ENCODE measurements at places on chromosomes 16 and 17.

DNA sequence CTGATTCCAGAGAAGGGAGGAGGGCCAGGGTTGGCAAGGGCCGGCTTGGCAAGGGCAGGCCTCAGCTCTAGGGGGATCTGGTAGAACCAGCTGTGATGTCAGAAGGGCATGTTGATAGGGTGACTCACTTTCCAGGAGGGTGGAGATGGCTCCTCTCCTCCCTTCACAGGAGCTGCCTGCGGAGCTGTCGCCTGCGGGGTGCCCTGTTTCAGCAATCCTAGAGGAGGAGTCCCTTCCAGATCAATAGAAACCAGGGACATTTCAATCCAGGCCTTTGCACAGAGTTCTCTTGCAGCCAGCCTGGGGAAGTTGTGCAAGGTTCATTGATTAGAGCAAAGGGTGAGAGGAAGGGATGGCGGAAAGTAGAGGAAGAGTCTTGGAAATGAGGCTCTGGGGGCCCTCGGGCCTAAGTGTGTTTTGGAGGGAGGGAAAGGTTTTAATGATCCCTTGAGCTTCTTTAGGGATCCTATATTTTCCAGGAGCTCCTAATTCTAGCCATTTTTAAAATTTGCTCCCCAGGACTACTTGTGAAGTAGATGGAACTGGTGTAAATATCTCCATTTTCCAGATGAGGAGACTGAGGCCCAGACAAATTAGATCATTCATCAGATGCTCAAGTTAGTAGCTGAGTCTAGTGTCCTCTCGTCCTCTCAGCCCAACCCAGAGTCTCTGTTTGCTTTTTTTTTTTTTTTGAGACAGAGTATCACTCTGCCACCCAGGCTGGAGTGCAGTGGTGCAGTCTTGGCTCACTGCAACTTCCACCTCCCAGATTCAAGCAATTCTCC, 24.8 kb upstream of the CSNK2A2 start:
- no peak for DNase-seq

DNA sequence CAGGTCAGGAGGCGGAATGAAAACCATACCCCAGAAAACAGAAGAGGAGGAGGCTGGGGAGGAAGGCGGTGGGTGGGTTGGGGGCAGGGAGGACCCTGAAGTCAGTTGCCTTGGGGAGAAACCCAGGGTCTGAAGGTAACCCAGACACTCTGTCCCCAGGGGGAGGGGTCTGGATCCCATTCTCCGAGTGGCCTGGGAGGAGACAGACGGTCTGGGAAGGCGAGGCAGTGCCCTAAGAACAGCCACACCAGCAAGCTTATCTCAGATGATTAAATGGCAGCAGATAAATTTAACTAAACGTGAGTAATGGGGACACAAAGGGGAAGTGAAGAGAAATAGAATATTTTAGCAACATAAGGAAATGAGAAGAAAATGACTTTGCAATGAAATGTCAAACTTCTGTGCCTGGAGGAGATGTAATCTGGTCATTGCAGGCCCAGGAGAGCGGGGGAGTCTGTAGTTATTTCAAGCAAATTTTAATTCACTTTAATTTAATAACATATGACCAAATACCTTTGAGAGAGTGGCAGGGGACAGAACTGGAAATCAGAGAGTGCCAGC, 21.4 kb upstream of the ZFP90 start:
- no peak for DNase-seq

DNA sequence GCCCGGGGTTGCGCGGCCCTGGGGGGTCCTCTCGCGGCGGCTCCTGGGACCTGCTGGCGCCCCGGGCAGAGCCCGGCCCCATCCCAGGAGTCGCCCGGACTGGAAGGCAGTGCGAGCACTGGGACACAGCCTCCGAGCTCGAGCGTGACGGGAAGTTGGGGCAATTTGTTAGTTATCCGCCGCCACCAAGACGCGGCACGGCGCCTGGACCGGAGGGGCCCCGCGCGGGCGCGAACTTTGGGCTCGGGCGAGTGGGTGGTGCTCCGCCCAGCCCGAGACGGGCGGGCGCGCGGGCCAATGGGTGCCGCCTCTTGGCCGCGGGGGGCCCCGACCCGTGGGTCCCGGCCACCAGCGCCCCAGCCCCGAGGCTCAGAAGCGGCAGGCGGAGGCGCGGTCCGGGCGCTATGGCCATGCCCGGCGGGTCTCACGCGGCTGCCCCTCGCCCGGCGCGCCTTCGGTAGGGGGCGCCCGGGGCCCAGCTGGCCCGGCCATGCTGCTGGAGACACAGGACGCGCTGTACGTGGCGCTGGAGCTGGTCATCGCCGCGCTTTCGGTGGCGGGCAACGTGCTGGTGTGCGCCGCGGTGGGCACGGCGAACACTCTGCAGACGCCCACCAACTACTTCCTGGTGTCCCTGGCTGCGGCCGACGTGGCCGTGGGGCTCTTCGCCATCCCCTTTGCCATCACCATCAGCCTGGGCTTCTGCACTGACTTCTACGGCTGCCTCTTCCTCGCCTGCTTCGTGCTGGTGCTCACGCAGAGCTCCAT, at the start of gene ADORA2B:
Gene ADORA2B, plus strand, starts transcription at position 372 of the 768 bp plus-strand sequence. Its CDS starts 119 bp downstream, at position 491.
- no peak for DNase-seq

DNA sequence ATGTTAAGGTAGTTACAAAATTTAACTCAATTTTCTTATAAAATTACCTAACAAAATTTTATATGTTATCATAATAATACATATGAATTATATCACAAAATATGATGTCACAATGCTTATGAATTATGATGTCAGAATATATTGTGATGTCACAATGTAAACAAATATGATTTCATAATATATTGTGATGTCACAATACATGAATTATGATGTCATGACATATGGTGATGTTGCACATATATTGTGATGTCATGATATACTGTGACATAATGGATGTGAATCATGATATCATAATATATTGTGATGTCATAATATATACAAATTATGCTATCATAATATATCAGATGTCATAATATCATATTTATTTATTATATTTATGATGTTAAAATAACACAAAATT, 1879.9 kb downstream of the TP53TG3F start:
- no peak for DNase-seq

GRCh38 chr17:49201481-49201927, 8.9 kb downstream of the GNGT2 start:
- no peak for DNase-seq

DNA sequence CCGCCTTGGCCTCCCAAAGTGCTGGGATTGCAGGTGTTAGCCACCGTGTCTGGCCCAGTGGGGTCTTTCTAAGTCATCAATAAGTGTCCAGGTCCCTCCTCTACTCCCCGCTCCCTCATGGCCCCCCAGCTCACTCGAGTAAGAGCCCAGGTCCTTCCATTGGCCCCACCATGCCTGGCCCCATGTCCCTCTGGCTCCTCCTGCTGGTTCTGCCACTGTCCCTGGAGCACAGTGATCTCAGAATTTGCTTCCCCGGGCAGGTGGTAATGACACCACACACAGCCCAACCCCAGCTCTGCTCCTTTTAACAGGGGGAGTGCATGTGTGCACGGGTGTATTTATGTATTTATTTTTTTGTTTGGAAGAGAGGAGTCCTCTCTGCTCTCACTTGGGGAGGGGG, 19.6 kb downstream of the MGAT5B start:
- no peak for DNase-seq

DNA sequence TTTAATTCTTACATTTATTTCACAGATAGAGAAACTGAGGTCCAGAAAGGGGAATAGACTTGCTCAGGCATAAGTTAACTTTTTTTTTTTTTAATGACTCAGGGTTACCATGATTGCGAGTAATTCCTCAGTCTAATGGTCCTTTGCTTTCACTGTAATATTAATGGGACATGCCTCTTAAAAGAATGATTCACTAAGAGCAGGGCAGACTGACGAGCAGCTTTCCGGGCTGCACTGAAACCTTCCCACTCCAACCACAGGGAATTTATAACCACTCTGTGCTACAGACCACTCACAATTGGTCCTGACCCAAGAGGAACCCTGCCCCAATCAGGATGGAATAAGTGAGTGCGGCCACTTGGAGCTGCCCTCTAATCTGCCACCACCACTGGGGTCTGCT, 5.7 kb downstream of the HOXB2 start:
- peak; percentile 87 for DNase-seq

- DNase-seq: no peak
These were observed 5.3 kb downstream of the BEAN1 start for GRCh38 chr16:66432429-66432828.

DNA sequence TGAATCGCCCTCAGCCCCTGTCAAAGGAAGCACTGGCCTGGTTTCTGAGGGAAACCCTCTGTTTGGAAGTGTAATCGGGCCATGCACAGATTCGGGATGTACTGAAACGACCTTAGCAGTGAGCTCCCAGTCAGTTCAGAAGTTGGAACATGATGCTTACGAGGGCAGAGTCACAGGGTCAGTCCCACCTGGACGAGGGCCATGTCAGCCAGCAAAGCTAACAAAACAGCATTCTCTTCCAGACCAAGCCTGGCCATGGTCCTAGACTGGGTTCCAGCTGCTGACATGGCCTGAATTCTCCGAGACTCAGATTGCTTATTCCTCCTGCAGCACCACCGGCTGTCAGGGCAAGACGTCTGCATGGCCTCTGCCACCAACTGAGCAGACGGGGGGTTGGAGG, 192.2 kb upstream of the WSCD1 start:
- DNase-seq: no peak

- no peak for DNase-seq
These were observed 8.5 kb downstream of the ALDH3A2 start for GRCh38 chr17:19656851-19657581.

DNA sequence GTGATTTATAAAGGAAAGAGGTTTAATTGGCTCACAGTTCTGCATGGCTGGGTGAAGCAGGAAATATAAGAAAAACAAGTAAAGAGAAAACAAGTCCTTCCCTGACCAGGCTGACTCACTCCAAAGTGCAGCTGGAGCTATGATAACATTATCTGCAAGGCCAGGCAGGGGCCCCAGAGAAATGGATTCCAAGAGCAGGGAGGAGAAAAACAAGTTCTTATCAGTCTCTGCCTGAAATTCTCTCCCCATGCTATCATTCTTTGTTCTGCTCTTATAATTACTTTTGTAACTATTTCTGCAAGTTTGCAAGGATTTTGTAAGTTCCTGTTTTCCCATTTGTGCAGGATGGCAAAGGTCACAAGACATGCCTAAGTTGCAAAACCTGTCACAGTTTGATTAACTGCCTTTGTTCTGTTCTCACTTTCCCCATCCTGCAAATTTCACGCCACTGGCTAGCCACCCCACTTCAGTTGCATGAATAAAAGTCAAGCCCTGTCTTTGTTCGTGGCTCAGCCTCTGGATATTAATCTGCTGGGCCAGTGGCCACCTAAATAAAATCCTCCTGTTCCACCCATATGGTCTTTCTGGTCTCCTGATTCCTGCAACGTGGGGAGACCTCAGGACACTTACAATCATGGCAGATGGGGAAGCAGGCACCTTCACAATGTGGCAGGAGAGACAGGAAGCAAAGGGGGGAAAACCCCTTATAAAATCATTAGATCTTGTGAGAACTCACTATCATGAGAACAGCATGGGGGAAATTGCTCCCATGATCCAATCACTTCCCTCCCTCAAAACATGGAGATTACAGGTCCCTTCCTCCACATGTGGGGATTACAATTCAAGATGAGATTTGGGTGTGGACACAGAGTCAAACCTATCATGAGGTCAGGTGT, 13.1 kb downstream of the ABCA9 start:
- DNase-seq: peak; percentile 69

GRCh38 chr17:71157297-71157696, 963.5 kb upstream of the SOX9 start:
- DNase-seq: no peak

DNA sequence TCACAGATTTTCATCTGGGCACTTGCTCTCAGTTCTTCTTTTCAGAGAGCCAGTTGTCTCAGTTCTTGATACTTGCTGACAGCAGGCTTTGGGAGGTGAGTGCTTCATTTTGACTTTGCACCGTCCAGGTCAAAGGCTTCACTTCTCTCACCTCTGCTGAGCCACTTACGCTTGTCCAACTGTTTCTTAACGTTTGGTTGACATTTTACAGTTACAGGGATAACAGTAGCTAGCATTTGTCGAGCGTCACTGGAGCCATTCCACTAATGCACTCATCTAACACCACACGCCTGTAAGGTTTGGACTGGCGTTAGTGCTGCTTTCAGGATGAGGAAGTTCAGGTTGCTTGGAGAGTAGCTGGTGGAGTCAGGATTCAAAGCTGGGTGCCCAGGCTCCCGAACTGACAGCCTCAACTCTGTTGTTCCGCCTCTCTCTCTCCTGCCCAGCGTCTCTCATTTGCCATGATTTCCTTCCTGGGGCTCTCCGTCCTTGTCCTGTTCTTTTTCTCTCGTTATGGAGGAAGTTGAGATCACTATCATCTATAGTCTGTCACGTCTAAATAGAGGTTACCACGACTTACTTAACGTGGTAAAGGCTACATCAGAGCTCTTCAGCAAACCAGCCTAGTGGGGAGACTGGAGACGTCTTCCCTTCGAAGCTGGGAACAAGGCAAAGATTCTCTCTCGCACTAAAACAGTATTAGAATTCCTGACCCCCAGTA, 220.8 kb downstream of the RPTOR start:
- DNase-seq: no peak

DNA sequence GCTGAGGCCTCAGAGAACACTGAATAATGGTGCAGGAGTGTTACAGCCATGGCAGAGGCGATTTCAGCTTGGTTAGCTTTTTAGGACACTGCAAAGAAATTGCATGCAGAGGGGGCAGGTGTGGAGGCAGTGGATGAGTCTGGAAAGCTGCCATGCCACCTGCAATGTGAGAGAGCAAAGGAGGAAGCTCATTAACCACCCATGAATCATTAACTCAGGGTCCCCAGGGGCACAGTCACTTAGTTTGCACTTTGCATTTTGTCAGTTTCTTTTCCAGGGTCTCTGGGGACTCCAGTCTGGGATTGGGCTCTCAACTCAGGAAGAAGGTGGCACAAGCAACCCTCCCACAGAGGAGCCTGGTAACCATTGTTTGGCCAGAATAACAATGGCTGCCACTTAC, 132.9 kb downstream of the USP31 start:
- no peak for DNase-seq

- no peak for DNase-seq
These were observed 791.3 kb upstream of the SOX9 start for GRCh38 chr17:71329310-71330098.

DNA sequence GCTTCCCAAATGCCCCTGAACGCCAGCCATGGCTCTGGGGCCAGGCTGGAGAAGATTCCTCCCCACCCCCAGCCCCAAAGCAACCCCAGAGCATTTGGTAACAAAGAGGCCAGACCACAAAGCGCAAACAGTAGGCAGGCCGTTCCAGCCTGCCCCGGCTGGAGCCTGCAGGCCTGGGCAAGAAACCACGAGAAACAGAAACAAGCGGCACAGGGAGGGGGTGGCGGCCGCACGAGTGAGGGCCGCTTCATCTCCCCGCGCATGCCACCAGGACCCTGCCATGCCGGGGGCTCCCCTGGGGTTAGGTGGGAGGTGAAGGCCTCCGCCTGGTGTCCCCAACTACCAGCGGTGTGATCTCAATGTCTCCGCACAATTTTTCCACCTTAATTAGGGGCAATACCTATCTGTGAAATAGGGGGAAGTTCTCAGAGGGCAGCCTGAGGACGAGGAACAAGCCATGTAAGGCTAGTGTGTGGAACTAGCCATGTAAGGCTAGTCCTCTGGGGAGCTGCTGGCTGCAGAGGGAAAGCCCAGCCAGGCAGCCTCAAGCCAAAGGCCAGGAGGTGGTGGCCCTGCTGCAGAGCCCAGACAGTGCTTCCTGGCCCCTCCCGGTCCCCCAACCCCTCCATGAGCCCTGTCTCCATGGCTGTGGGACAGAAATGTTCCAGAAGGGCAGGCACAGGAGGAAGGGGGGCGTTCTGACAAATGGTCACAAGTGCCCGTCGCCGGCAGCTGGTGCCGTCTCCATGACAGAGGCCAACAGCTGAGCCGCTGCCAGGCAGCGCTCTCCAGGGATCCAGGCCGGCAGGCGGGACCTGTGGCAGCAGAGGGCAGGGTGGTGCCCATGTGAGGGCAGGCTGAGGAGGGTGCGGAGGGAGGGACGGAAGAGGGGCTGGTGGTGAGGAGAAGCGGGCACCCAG, 14.5 kb upstream of the MTSS2 start:
- no peak for DNase-seq

All from kidney epithelial cell (primary cell).